ENCODE measurements at places on chromosomes 1 and 21.
A peak's percentile ranks its signal among the peaks of the same experiment; 100 is the strongest.

DNA sequence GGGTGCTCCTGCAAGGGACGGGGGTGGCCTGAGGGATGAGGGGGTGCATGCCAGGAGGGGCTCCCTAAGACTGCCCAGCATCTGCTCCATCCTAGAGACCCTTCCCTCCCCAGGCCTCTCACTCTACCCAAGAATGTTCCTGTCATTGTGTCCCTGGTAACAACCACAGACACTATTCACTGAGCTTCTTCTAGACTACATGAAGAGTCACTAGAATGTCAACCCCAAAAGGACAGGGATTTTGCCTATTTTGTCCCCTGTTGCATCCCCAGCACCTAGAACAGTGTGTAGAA lies 2.9 kb downstream of the TNFRSF25 start:
- DNase-seq = no peak
- H3K4me1 ChIP-seq = peaks cover 8% of the 10 kb centered on the region
- no peaks in the 10 kb centered on the region for H3K27me3 ChIP-seq
- peaks cover 34% of the 10 kb centered on the region for H3K36me3 ChIP-seq

GRCh38 chr1:42680921-42681683 lies 1.1 kb upstream of the YBX1 start:
- H3K36me3 ChIP-seq = no peaks in the 10 kb centered on the region
- H3K27ac ChIP-seq = peak overlapping the region; percentile 96
- H3K4me1 ChIP-seq = peaks cover 49% of the 10 kb centered on the region
- H3K4me3 ChIP-seq = peak overlapping the region; percentile 79
- DNase-seq = no peak

- no peaks in the 10 kb centered on the region for H3K36me3 ChIP-seq
- H3K27me3 ChIP-seq = no peaks in the 10 kb centered on the region
- no peak for DNase-seq
- no peaks in the 10 kb centered on the region for H3K4me1 ChIP-seq
Observed at GRCh38 chr1:108569097-108569728, 9.3 kb downstream of the EEIG2 start.

DNA sequence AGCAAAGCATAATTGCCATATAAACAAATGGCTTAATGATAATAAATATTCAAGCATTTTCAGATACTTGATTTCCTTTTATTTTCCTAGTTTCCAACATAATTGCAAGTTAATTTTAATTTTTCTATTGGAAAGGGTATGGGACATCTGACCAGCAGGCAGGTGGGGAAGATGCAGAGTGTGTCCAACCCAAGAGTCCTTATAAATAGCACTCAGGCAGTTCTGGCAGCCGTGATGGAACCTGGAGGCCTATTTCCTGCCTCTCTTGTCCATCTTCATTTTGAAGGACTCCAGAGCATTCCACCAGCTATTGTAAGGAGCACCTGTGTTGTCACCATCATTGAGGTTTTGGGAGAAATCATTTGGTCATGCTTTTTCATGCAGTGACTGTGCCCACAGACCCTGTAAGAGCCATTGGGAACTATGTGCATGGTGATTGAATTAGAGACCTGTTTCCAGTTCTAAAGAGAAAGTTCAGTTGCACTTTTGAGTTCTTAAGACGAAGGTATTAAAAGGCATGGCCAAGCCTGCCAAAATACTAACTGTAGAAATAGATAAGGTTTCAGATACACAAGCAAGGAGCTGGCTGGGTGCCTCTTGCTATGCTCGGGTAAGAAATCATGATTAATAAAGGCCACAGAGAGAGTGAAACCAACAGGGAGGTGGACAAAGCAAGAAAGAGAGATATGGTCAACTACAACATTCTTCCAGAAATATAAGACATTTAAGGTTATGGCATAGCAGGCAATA lies 92.3 kb downstream of the SPATA46 start:
- H3K4me3 ChIP-seq = no peak overlapping the region
- no peak overlapping the region for H3K27ac ChIP-seq
- H3K4me1 ChIP-seq = no peaks in the 10 kb centered on the region
- no peak for DNase-seq

GRCh38 chr1:3773572-3774275 lies 1.2 kb downstream of the SMIM1 start:
- peaks cover 7% of the 10 kb centered on the region for H3K27me3 ChIP-seq
- peak overlapping the region; percentile 94 for H3K4me3 ChIP-seq
- H3K4me1 ChIP-seq = peaks cover 45% of the 10 kb centered on the region
- no peak for DNase-seq

DNA sequence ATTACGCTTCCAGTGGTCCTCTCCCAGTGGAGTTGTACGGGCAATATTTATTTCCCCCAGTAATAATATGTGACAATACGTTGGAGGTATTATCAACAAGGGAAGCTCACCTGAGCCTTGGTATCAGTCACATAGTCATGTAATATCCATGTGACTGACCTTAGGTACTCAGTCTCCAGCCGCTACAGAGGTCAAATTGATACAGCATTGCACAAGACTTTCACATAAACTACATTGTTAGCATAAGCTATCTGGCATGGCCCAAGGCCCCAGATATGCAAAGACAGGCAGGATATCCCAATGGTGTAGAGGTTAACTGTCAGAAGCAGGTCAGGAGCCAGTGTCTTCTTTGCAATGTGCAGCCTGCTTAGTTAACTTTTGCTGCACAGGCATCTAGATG lies 15.3 kb upstream of the CHIT1 start:
- no peak overlapping the region for H3K4me3 ChIP-seq
- H3K4me1 ChIP-seq = no peaks in the 10 kb centered on the region
- H3K27ac ChIP-seq = no peak overlapping the region
- no peaks in the 10 kb centered on the region for H3K36me3 ChIP-seq

DNA sequence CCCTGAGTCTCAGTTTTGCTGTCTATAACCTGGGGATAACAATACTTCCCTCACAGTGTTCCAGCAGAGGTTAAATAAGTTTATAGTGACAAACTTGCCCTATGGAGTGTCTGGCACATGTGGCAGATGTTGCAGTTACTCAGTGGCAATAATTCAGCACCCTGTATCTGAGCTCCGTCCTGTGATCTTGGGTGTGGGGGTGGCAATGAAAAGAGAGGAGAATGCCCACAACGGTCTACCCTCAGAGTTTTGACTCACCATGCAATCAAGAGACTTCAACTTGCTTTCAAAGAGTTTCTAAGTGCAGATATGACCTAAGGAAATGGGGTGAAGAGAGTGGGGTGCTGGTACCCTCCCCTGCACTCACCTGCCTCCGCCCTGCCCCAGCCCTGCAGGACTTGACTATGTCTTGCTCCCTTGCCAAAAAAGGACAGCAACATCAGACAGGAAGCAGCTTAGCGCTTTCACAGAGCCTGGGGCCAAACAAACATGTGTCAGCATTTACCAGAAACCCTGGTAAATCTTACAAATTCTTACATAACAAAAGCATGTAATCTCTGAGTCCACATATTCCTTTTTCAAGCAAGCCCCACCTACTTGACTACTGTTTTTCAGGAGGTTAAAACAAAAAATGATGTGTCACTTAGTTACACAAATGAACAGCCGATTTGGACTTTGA lies 185.1 kb upstream of the CAMK1G start:
- H3K36me3 ChIP-seq = no peaks in the 10 kb centered on the region
- no peaks in the 10 kb centered on the region for H3K27me3 ChIP-seq
- H3K4me1 ChIP-seq = no peaks in the 10 kb centered on the region
- H3K4me3 ChIP-seq = no peak overlapping the region

- no peak overlapping the region for H3K27ac ChIP-seq
- no peaks in the 10 kb centered on the region for H3K27me3 ChIP-seq
- no peaks in the 10 kb centered on the region for H3K36me3 ChIP-seq
- H3K4me1 ChIP-seq = no peaks in the 10 kb centered on the region
Observed at GRCh38 chr21:32844653-32845436, 73.3 kb upstream of the PAXBP1 start.

- peak overlapping the region; percentile 49 for H3K27ac ChIP-seq
- H3K36me3 ChIP-seq = no peaks in the 10 kb centered on the region
- no peak for DNase-seq
- H3K27me3 ChIP-seq = no peaks in the 10 kb centered on the region
- H3K4me3 ChIP-seq = no peak overlapping the region
- peaks cover 16% of the 10 kb centered on the region for H3K4me1 ChIP-seq
Observed at GRCh38 chr21:43645136-43645891, 14.0 kb downstream of the HSF2BP start.

DNA sequence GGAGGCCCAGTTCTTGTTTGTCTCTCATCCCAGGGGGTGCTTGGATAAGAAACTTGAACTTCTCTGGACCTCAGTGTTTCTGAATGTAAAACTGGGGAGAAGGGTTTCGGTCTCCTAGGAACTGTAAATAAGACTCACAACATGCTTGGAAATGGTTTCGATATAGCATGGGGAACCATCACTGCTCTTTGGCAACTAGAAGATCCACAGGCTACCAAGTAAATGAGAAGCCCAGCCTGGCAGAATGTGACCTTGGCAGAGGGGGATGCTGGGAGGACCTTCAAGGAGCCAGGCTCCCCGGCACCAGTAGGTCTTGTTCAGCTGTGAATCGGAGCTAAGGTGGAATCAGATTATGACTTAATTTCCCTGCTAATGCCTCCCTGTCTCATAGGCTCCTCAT lies 3.7 kb downstream of the ARL8A start:
- H3K36me3 ChIP-seq = peaks cover 29% of the 10 kb centered on the region
- H3K27me3 ChIP-seq = no peaks in the 10 kb centered on the region
- peaks cover 79% of the 10 kb centered on the region for H3K4me1 ChIP-seq
- no peak for DNase-seq

- no peaks in the 10 kb centered on the region for H3K27me3 ChIP-seq
- no peak overlapping the region for H3K27ac ChIP-seq
- DNase-seq = no peak
- H3K4me1 ChIP-seq = no peaks in the 10 kb centered on the region
Observed at GRCh38 chr21:32359719-32360260, 33.0 kb downstream of the URB1 start.

DNA sequence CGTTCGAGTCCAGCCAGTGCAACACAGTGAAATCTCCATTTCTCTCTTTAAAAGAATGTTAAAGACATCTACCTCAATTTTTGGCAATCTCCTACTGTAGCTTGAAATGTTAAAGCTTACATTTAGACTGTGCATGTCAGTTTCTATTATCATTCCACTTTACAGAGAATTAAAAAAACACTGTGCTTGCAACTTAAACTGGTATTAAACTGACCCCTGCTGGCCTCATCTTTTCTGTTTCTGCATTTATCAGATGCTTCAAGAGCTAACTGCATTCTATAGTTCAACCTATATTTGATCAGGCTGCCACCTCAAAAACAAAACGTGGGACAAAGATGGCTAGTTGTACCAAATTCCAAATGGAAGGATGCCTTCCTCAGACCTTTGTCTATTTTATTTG lies 226.5 kb downstream of the SMYD3 start:
- no peaks in the 10 kb centered on the region for H3K4me1 ChIP-seq
- H3K36me3 ChIP-seq = no peaks in the 10 kb centered on the region
- H3K27me3 ChIP-seq = no peaks in the 10 kb centered on the region
- no peak for DNase-seq
- no peak overlapping the region for H3K4me3 ChIP-seq

GRCh38 chr1:11693917-11694316 lies 2.4 kb downstream of the DRAXIN start:
- no peak overlapping the region for H3K4me3 ChIP-seq
- peaks cover 40% of the 10 kb centered on the region for H3K4me1 ChIP-seq
- no peaks in the 10 kb centered on the region for H3K36me3 ChIP-seq
- no peak overlapping the region for H3K27ac ChIP-seq
- H3K27me3 ChIP-seq = peaks cover 49% of the 10 kb centered on the region

DNA sequence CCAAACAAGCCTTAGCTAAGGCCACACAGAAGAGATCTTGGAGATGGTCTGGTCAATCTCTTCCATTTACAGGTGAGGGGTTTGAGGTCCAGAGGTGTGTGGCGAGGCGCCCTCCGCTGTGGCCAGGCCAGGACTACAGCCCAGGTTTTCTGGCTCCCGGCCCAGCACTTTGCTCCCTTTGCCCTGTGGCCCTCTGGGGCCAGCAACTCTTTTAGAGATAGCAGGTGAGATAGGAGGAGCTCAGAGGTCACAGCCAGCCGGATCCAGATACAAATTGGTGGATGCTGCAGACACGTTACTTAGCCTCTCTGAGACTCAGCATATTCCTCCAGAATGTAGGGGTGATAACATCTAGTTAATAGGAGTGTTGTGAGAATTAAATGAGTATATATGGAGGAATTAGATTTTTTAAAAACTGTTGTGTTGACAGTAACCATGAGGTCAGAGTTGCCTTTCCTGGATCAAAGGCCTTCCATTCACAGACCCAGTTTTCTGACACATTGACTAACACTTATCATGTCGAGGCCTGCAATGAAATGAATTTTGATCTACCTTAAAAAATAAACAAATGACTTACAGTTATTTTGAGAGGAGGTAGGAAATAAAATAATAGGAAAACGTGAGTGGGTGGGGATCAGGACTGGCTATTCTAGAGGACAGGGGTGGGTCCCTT lies 16.6 kb downstream of the TEX35 start:
- H3K36me3 ChIP-seq = no peaks in the 10 kb centered on the region
- peak; percentile 22 for DNase-seq
- no peak overlapping the region for H3K4me3 ChIP-seq
- H3K27me3 ChIP-seq = no peaks in the 10 kb centered on the region

- H3K4me3 ChIP-seq = no peak overlapping the region
- H3K36me3 ChIP-seq = no peaks in the 10 kb centered on the region
- no peak overlapping the region for H3K27ac ChIP-seq
- H3K27me3 ChIP-seq = no peaks in the 10 kb centered on the region
- peaks cover 13% of the 10 kb centered on the region for H3K4me1 ChIP-seq
Observed at GRCh38 chr1:64483731-64484414, 13.9 kb downstream of the CACHD1 start.

DNA sequence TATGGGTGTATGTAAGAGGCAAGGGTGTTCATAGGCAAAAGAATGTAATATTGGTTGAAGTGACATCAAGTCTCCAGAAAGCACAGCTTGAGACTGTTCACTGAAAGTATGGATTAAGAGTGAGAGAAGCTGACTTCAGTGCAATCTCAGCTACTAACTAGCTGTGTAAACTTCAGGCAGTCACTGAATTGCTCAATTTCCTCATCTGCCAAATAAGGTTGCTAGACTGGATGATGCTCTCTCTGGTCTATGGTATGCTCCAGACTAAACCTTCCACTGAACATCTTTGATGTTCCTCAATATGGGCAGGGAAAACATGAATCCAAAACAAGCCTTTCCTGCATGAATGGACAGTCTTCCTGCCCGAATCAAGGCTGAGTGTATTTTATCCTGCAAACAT lies 111.8 kb upstream of the USH2A start:
- DNase-seq = no peak
- H3K4me3 ChIP-seq = no peak overlapping the region
- H3K27ac ChIP-seq = no peak overlapping the region
- H3K36me3 ChIP-seq = no peaks in the 10 kb centered on the region

- H3K4me3 ChIP-seq = no peak overlapping the region
- DNase-seq = no peak
- H3K4me1 ChIP-seq = peaks cover 10% of the 10 kb centered on the region
Observed at GRCh38 chr1:173257805-173258204, 50.7 kb upstream of the TNFSF4 start.

DNA sequence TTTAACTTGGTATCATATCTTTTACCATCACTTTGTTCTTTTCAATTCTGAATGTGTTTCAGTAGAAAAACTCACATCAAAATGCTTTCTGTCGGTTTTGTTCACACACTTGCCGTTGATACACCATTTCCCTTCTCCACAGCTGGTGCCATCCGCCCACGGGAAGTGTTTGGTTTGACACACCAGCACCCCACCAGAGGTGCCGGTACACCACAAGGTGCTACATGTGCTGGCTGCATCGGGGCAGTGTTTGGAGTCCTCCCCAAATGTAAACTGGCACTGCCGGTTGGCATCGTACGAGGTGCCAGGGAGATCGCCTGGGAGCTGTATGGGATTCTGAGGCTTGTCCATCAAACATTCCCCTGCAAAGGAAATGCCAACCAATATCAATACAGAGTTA lies 5.0 kb downstream of the ADAMTS1 start:
- H3K4me3 ChIP-seq = no peak overlapping the region
- peaks cover 13% of the 10 kb centered on the region for H3K4me1 ChIP-seq
- peak; percentile 76 for DNase-seq
- peak overlapping the region; percentile 7 for H3K27ac ChIP-seq
- no peaks in the 10 kb centered on the region for H3K27me3 ChIP-seq
